Kidney epithelial cell (primary cell): ENCODE measurements at places on chromosomes 13 and 19. TPM values are rescaled to one million over a fixed set of nuclear protein-coding genes. Genes with fewer than 3 reads are reported as not detected.
A peak's percentile ranks its signal among the peaks of the same experiment; 100 is the strongest.

CPAMD8 gene
- 5.3 and 8.1 TPM in 2 replicates for total RNA-seq

FCAR gene
- not detected in 2 replicates for total RNA-seq

C19orf33 gene
- total RNA-seq: 273 and 300 TPM in 2 replicates

DNA sequence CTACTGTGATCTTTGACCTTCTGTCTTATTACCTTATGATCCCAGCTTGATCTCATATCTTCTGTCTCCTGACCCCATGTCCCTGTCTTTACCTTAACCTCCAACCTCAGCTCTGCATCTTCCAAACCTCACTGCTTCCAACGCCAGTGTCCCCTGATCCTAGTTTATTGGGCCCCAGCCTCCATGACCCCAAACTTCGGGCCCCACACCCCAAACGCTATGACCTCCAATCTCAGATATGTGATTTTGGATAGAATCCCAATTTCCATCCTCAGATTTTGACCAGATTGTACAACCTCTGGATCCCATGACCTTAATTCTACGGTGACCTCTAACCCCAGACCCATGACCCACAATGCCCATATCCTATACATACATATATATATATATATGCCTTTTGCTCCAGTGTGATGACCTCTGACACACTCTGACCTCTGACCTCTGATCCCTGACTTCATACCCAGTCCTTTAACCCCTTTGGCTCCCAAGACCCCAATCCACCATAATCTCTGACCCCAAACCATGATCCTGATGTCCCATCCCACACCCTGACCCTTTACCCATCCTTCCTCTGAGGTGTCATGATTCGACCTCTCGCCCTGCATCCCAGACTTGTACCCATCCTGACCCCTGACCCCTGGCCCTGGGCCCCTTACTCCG lies 3.5 kb downstream of the KLK12 start:
- no peak for DNase-seq

- no peak for DNase-seq
Observed at GRCh38 chr13:30394751-30395191, 27.5 kb upstream of the UBE2L5 start.

DNA sequence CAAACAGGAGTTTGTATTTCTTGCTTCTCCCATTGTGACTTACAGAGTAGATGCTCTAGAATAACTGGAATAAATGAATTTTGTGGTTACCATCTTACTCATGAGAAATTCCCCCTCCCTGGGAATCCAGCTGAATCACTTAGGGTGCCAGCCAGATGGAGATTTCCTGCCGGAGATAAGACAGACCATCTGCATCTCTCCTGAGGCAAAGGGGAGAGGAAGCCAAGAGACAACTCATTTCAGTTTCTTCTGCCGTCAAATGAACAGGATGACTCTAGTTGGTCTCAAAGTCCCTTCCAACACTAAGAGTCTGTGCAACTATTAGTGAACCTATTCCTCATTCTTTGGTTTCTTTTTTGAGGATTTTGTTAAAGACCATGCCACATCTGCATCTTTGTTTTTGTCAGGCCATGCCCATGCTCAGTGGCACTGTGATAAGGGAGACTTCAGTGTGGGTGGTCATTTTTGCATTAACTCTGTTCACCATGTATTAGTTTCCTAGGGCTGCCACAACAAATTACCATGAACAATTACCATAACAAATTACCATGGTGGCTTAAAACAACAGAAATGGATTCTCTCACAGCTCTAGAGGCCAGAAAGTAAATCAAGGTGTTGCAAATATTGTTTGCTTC lies 112.8 kb downstream of the NDFIP2 start:
- peak; percentile 7 for DNase-seq
